ENCODE measurements at places on chromosomes 1 and 21.

GRCh38 chr1:223227486-223228196 lies 84.6 kb upstream of the TLR5 start:
- DNase-seq: no peak

DNA sequence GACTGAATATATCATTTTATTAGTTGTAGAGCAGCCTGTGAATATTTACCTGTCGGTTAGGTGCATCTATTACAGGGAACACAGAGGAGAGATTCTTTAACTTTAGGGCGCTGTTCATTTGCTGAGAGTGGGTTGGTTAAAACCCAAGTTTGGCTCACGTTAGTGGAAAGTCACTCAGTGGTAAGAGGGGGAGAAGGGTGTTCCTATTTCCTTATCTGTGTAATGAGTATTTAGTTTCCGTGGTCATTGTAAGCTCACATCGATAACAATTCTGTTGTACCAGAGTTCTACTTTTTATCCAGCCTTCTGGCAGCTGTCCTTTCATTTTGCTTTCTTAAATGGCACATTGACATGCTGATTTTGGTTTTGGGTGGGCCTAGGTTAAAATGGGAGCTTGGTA lies 773.2 kb upstream of the ADAMTS5 start:
- DNase-seq: no peak

- DNase-seq: no peak
Measured at GRCh38 chr1:98325646-98326440, 335.7 kb upstream of the SNX7 start.

GRCh38 chr1:23214640-23215039 lies 2.7 kb downstream of the HTR1D start:
- no peak for DNase-seq

- no peak for DNase-seq
Measured at GRCh38 chr21:18603980-18604379, 200.4 kb upstream of the TMPRSS15 start.
